ENCODE measurements at places on chromosomes 12 and 14.

DNA sequence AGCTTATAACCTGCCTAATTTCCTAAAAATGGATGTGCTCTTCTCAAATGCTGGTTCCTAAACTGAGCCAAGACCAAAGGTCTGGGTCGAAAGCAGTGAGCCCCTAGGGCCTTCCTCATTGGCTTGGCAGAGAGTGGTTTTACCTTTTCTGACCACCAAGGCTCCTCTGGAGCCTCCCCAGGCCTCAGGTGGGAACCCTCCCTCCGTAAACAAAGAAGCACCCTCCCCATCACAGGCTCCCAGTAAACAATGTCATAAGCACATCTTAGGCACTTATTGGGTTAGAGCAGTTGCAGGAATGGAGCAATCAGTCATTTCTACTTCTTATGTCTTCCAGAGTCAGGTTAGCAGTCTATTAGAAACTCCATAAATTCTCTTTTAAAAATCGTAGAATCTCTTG is 6.0 kb downstream of the CHPT1 start:
- DNase-seq = no peak

DNA sequence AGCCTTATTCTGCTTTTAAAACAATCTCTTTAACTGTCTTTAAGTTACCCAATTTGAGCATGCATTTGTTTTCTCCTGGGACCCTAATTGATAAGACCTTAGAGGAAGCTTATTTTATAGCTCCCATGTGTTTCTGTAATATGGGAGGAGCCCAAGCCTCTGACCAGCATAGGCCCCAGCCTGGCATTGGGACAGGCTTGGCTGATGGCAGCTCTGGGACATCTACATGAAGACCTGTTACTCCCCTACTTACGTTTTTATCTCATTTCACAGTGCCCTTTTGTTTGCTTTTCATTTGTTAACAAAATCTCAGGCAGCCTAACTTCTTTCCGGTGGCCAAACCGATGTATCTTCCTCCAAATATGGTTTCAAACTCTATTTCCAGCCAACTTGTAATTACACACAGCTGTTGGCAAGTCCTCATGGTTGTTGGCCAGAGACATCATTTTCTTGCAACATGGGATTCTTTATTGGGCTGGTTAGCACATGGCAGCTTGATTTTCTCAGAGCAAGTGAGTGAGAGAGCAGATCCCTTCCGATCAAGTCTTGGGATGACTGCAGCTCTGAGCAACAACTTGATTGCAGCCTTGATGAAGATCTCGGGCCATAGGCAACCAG is 1117.5 kb downstream of the AACS start:
- DNase-seq = no peak

DNA sequence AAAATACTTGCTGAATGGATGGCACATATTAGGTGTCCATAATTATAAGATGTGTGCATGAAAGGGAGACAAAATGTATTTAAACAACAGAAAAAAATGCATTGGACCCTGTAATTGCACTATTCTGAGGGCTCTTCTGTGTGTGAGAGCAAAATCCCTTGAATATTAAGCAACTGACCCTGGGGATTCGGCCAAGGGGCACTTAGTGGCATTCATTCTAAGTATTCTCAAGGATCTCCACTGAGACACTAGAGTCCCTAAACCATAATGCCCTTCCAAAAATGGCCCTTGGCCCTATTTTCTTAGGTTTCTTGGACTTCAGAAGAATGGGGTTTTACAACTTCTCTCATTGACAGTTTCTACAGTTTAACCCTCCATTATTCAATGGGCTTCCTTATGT is 388.6 kb downstream of the GLT1D1 start:
- no peak for DNase-seq

DNA sequence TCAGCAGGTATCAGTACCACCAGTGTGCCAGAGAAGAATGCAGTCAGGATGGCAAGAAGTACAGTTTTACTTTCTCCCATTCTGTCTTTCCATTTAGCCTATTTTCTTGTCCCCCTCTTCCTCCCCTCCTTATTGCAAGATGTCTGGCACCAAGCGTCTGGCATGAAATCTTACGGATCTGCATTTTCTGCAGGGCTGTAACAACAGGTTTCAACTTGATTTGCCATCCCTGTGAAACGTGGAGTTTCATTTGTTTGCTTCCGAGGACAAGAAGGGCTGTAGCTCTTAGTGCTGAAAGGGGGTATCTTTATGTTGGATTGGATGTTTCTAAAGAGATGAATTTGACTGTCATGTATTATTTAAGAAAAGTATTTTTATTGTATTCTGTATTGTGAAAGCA is 1110.6 kb downstream of the BCL11B start:
- no peak for DNase-seq

GRCh38 chr12:53659571-53659981 is 16.3 kb downstream of the ATP5MC2 start:
- no peak for DNase-seq

DNA sequence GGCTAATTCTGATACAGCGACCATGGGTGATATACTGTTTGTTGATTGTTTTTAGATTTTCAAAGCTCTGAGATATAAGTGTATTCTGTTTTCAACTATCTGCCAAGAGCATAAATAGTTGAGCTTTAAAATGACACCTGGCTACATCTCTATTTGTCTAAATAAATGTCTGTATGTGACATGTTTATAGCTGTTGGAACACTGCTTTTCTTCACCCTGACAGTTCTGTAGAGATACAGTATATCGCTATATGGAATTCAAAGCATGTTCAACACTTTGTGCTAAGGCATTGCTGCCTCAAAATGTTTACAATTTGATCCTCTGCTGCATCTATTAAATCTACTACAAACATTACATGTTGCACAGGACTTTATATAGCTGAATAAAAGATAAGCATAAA is 27.4 kb upstream of the MGAT4C start:
- DNase-seq = no peak

DNA sequence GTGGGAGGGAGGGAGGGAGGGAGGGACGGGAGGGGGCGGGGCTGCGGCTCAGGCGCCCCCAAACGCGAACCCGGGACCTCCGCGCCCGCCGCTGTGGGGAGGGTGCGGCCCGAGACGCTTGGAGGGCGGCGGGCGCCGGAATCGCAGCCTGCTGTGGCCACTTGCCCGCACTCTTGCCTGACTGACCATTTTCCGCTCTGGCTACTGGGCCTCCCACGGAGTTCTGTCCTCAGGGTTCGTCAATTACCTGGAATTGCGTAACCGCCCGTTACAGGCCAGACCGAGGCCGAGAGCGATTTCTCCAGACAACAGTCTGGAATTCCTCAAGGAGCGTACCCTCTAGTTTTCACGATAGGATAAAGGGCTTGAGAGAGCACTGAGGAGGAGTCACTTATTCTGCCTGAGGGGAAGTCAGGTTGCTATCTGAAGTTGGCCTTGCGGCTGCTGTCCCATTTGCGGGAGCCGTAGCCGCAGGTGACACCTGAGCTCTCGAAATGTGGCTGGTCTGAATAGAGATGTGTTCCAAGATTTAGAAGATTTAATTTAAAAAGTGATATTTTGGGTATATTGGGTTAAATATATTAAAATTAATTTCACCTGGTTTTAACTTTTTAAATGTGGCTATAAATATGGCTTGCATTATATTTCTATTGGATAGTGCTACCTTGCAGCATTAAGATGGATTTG is 446 bp upstream of the ZNF641 start:
- peak; percentile 39 for DNase-seq

DNA sequence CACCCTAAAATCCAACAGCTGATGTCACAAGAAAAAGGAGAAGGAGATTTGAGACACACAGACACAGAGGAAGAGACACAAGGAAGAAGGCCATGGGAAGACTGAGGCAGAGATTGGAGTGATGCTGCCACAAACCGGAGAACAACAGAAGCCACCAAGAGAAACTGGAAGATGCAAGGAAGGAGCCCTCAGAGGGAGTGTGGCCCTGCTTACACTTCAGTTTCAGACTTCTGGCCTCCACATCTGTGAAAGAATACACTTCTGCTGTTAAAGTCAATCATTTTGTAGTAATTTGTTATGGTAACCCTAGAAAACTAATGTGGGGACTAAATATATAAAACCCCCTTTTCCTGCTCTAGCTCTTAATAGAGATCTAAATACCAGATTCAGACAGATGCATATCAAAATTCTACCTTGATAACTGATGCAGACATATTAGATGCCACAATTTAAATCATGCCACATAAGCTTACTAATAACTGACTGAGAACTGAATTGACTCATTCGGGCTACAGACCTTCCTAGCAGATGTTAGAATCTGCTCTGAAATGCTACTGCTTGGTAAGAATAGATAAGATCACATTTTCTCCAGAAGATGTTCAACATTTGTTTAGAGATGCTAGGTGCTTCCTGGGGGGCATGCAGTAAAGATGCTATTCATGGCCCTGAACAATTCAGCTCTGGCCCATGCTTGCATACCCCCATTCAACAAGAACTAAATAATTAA is 113.1 kb upstream of the CCND2 start:
- DNase-seq = no peak

GRCh38 chr14:100547633-100548294 is 39.5 kb downstream of the BEGAIN start:
- DNase-seq = no peak

DNA sequence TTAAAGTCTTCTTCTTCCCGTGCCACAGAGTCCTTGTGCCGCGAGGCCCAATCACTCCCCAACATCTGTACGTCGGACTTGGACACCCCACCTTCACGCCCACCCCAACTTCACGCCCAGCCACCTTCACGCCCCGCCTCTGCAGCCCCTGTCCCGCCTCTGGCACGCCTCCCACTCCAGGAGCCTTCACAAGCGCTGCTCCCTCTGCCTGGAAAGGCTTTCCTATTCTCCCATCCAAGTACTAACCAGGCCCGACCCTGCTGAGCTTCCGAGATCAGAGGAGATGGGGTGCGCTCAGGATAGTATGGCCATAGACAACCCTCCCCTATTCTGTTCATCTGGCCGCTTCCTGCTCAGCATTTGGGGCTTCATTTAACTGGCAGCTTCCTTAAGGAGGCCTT is 17.3 kb upstream of the EIF5 start:
- no peak for DNase-seq

DNA sequence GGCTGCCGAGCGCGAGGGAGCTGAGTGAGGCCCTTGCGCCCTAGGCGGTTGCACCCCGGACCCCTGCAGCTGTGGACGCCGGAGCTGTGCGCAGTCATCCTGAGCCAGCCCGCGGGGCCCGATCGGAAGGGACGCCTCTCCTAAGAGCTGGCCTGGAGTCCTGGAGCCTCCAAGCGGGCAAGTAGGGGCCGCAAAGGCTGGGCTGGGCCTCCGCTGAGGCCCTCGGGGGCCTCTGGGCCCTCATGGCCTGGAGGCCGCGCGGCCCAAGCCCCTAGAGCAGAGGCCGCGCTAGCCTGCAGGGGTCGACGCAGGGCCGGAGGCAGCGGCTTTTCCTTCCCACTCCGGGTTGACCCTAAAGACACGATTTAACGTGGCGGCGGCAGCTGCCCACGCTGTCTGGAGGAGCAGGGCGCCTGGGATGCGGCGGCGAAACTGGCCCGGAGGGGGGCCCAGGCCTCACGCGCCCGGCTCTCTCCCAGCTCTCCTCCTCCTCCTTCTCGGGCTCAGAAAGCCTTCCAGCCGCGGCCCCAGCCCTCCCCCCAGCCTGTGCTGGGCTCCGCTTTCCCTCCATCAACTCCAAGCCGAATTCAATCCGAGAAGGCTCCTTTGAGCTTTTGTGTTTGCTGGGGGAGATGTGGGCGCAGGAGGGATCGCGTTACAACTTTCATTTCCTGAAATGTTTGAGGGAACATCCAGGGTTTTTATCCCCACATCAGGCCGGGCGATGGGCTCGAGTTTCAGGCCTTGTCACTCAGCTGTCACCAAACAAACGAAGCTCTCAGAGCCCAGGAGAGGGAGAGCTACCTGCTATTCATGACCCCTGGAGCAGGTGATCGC is 11.6 kb downstream of the SIX1 start:
- DNase-seq = no peak

DNA sequence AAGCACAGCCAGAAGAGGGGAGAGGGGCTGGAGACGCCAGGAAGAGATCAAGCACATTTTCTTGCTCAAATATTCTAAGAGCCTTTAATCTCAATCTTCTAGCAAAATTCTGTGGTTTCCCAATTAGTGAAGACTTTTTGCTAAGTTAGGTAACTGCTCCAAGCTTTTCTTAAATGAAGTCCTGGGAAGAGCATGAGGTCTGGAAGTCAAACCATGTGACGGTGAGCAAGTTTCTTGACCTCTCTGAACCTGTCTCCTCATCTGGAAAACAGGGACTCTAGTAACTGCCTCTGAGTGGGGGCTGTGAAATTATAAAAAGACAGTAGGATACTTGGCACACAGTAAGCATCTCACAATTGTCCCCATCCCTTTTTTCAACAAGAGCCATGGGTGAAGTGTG is 24.1 kb downstream of the BDKRB1 start:
- DNase-seq = no peak

- DNase-seq = no peak
These were observed 3.3 kb downstream of the C12orf56 start for GRCh38 chr12:64387197-64387816.

- peak; percentile 43 for DNase-seq
These were observed 15.5 kb downstream of the FZD10 start for GRCh38 chr12:130177635-130178242.

DNA sequence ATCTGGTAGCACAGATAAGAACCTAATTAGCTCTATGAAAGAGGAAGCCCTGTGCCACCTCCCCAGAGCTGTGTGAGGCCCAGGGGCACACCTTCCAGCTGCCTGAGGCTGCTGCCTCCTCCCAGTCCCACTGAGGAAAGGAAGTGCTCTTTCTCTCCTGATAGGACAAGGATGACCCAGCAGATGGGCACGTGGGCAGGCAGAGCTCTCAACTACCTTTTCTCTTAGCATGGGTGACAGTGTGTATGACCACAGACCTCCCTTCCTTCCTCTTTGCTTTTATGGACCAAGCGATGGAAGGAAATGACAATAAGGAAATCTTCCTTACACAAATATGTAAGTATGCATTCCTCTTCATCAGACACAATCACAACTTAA is 127.6 kb upstream of the AMIGO2 start:
- no peak for DNase-seq

DNA sequence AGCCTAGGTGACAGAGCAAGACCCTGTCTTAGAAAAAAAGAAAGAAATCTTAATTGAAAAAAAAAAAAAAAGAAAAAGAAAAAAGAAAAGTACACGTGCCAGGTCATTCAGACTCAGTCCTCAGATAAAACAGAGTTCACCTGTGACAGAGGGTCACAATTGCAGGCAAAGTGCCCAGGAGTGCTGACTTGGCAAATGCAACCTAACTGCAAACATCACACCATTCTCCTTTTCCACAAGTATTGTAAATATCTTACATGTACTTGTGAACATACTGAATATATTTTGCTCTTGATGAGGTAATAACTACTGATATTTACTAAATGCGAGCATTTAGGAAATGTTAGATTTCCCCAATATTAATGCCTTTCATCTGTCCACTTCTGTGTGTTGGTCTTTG is 9.0 kb upstream of the COL2A1 start:
- no peak for DNase-seq
